ENCODE measurements at places on chromosomes 4 and X.

DNA sequence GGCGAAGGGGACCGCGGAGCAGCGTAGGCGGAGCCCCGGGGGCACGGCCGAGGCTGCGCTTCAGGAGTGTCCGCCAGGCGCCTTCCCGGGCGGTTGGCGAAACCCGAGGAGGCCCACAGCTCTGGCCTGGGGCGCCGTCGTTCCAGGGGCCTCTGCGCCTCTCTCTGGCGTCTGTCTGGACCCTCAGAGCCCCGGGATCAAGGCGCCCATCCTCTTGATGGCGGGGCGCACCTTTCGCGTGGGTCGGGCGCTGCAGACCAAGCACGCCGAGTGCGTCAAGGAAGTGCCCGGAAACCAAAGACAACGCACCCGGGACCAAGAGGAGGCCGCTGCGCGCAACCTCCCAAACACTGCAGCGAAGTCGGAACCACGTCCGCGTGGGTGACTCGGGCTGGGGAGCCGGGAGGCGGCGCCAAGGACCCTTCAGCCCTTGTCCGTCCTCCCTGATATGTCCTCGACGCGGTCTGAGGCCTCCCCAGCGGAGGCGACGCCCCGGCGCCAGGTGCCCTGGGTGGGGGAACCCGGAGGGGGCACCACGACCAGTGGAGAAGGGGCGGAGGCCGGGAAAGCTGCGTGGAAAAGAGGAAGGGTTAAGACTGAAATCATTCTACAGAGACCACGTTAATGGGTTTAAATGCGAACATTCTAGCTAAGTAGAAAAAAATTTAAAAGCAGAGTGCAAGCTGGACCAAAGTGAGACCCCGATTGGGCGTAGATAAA is 9.9 kb downstream of the HMX1 start:
- DNase-seq: no peak

DNA sequence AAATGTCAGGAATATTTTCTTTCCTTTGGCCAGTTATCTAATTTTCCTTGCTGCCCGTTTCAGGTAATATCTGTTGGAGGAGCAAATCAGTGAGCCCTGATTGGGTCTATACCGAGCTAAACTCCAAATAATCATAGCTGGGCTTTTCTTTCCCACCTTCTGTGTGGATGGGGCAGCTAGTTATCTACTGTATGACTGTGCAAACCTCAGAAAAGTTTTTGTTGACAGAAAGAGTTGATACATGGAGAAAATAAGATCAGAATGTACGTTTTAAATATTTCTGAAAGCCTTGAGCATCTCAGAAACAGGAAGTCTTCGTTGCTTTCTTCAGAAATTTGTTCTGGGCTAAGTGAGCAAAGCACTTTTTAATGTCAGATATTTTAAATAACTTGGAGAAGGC is 6.2 kb upstream of the CXCL5 start:
- DNase-seq: no peak

GRCh38 chr4:135824759-135825296 is 1623.2 kb upstream of the PABPC4L start:
- DNase-seq: no peak

GRCh38 chrX:38287674-38288073 is 39.6 kb downstream of the RPGR start:
- DNase-seq: no peak

DNA sequence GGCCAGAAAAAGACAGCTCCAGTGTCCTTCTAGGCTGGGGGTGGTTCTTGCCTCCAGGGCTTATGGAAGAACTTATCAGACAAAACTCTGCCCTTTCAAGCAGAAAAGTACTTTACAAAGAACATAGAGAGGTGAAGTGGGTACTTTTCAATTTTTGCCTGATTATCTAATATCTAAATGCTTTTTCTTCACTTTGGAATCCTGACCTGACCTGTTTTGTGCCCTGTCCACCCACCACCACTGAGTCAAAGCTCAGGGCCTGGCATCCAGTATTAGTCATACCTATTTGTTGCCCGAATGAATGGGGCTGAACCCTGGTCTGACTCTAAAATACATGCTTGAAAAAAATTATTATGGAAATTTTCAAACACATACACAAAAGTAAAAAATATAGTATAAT is 37.2 kb downstream of the RTL9 start:
- no peak for DNase-seq

- DNase-seq: no peak
Observed at GRCh38 chr4:109432696-109433095, 919 bp upstream of the SEC24B start.

GRCh38 chr4:86451560-86452330 is 91.9 kb upstream of the MAPK10 start:
- no peak for DNase-seq

GRCh38 chrX:132412208-132412607 is 76.6 kb downstream of the MBNL3 start:
- no peak for DNase-seq

DNA sequence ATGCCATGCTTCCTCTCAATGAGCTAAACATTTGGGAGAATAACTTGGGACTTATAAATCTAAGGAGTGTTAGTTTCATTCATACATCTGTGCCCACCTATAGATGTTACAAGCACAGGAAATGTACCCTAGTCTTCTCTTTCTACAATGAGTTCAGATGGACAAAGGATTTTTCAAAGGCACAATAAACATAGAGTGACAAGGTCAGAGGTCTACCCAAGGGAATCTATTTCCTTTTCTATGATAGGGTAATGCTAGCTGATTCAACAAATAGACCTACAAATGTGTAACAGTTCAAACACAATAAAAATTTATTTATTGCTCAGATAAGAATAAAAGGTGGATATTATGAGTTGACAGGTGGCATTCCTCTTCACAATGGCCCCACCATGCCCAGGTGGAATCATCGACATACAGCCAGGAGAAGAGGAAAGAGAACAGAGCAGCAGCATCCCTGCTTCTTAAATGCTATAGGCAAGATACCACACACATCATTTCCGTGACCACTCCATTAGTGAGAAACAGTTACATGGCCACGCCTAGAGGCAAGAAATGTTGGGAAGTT is 421.8 kb downstream of the HNRNPD start:
- DNase-seq: no peak

DNA sequence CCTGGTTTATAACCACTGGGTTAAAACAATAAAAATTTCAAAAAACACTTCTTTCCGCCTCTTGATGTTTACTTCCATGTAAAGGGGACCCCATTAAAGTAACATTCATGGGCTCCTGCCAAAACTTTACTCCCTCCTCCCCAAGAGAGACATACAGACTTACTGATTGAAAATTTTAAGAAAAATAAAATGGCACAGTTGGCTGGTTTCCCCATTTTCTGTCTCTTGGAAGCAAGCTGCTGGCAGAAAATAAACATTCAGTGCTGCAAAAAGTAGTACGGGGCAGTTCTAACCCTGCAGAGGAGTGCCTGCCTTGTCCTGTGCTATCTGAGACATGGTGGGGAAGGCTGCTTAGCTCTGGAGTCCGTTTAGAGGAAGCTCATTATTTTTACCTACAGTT is 187.3 kb upstream of the INTU start:
- DNase-seq: no peak

- no peak for DNase-seq
Observed at GRCh38 chrX:131521824-131522223, 22.1 kb upstream of the OR13H1 start.

GRCh38 chrX:9257718-9258420 is 207.0 kb upstream of the TBL1X start:
- no peak for DNase-seq

GRCh38 chrX:10045327-10046000 is 78.3 kb downstream of the CLDN34 start:
- DNase-seq: no peak

DNA sequence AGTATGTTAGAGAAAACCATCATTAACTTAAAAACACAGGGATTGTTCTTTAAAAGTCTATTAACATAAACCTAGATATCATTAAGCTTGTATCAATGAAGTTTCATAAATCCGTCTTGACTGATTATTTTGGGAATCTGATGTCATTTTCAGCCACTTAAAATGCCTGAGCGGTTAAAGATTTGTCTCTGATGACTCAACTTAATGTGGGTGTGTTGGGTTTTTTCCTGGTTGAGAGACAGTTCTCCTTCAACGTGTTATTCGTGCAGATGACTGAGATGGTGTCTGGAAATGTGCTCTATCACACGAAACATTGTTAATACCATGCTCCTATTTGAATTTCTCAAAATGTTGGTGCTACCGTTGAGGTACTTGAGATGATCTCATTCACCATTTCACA is 227.3 kb upstream of the TENM3 start:
- DNase-seq: no peak

GRCh38 chrX:149630681-149631233 is 835 bp downstream of the TMEM185A start:
- no peak for DNase-seq

- no peak for DNase-seq
Observed at GRCh38 chrX:57752866-57753265, 72.8 kb upstream of the NLRP2B start.

DNA sequence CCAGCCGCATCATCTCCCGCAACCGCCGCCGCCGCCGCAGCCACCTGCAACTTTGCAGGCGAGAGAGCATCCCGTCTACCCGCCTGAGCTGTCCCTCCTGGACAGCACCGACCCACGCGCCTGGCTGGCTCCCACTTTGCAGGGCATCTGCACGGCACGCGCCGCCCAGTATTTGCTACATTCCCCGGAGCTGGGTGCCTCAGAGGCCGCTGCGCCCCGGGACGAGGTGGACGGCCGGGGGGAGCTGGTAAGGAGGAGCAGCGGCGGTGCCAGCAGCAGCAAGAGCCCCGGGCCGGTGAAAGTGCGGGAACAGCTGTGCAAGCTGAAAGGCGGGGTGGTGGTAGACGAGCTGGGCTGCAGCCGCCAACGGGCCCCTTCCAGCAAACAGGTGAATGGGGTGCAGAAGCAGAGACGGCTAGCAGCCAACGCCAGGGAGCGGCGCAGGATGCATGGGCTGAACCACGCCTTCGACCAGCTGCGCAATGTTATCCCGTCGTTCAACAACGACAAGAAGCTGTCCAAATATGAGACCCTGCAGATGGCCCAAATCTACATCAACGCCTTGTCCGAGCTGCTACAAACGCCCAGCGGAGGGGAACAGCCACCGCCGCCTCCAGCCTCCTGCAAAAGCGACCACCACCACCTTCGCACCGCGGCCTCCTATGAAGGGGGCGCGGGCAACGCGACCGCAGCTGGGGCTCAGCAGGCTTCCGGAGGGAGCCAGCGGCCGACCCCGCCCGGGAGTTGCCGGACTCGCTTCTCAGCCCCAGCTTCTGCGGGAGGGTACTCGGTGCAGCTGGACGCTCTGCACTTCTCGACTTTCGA is 654 bp downstream of the ATOH1 start:
- DNase-seq: no peak

GRCh38 chrX:48558271-48558670 is 16.0 kb upstream of the RBM3 start:
- DNase-seq: no peak
